Activated CD8-positive, alpha-beta T cell treated with anti-CD3 and anti-CD28 coated beads, Interleukin-2, amount 10 ng/mL, durations not matched to agents 7 days and 5 days (primary cell): ENCODE measurements at places on chromosomes 4 and X.

- DNase-seq = no peak
Measured at GRCh38 chrX:49077941-49078340, 1.7 kb downstream of the WDR45 start.

DNA sequence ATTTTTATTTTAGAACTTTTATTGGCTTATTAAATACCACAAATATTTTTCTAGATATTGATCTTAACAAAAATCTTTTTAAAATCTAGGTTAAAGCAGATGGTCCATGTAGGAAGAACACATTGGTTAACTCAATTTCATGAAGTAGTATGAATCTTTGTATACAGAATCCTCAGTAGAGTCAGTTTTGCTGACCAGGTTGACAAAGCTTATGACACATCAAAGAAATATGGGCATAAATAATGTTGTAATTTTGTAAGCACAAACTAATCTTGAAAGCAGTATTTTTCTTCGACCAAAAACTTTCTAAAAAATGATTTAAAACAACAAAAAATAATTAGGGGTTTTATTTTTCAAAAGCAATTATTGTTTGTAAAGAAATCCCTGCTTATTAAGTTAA lies 479.3 kb upstream of the PCDH10 start:
- no peak for DNase-seq

DNA sequence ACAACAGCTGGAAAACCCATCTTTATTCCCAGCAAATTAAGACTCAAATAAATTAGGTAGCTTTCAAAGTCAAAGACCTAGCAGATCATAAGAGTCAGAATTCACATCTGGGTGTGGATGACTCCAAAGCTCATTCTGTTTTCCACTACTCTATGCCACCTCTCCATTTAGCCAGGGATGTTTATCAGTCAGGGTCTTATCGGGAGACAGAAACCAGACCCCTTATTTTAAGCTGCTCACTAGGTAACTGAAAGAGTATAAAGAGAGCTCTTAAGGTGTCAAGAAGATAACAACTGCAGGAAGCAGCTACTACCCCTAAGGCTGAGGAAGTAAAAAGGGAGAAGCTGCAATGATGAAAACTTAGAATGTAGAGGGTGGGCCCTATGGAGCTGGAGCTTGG lies 333.7 kb upstream of the KLF3 start:
- no peak for DNase-seq

DNA sequence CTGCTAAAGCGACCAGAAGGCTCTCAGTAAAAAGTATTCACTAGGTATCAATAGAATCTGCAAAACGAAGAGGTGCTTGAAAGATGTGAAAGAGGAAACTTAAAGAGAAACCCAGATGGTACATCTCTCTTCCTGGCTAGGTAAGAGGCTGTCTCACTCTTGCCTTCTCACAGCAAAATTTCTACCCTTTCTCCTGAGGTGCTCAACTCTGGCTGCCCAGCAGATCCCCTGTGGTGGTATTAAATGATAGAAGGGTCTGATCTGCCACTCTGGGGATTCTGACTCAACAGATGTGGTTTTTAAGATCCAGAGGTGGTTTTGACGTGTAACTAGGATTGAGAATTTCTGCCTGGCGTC lies 14.9 kb upstream of the TSPAN5 start:
- no peak for DNase-seq

DNA sequence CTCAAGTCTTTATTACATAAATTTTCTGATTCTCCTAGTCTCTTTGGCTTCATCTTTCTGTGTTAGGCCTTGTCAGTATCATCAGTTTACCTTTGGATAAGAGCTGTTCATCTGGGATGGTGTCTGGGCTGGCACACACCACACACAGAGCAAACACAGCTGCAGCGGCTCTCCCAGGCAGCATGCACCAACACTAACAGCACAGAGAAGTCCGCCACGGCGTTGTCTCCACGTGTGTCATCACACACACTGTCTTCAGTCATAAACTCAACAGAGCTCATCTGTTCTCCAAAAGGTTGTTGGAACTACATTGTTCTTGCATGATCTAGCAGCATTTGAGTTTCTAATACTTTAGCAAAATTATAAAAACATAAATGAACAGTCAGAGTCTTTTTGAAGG lies 851.9 kb upstream of the FRG1 start:
- no peak for DNase-seq

DNA sequence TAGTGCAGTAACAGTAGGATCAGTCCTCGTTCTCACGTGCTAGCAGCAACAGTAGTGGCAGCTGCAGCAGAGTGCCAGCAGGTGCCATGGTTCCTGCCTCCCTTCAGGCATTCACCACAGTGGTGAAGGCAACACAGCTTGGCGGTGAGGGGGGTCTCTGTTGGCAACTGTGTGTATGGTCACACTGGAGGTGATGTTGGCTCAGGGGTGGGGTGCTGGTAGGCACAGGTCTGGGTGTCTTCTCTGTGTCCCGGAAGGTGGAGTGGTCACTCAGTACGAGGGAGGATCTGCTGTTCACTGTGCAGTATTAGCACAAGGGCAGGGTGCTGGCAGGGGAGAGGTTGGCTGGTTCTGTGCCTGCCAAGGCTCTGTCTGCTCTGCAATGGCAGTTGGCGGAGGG lies 671.8 kb downstream of the CCSER1 start:
- no peak for DNase-seq

DNA sequence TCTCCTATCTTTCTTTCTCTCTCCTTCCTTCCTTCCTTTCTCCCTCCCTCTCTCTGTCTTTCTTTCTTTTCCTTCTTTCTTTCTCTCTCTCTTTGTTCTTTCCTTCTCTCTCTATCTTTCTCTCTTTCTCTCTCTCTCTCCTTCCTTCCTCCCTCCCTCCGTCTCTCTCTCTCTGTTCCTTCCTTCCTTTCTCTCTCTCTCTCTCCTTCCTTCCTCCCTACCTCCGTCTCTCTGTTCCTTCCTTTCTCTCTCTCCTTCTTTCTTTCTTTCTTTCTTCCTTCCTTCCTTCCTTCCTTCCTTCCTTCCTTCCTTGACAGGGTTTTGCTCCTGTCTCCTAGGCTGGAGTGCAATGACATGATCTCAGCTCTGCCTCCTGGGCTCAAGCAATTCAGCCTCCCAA lies 24.2 kb upstream of the P2RY8 start:
- DNase-seq = no peak

- no peak for DNase-seq
Measured at GRCh38 chrX:72475952-72476668, 96.5 kb downstream of the HDAC8 start.

DNA sequence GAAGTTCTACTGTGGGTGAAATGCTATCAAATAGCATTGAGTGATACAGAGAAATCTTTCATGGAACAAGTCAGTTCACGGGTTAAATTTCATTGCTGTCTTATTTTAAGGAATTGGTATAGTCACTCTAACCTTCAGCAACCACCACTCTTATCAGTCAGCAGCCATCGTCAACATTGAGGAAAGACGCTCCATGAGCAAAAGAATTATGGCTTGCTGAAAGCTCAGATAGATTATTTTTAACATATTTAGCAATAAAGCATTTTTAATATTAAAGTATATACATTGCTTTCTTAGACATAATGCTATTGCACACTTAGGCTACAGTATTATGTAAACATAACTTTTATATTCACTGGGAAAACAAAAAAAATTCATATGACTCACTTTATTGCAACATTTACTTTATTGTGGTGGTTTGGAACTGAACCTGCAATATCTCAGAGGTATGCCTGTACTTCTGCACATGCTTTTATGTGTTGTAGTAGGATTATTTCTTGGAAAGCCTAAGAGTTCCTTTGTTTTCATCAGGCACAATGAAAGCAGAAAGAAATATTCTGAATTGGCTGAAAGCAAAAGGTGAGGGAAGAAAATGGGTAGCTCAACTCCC lies 586.7 kb downstream of the GBA3 start:
- no peak for DNase-seq

DNA sequence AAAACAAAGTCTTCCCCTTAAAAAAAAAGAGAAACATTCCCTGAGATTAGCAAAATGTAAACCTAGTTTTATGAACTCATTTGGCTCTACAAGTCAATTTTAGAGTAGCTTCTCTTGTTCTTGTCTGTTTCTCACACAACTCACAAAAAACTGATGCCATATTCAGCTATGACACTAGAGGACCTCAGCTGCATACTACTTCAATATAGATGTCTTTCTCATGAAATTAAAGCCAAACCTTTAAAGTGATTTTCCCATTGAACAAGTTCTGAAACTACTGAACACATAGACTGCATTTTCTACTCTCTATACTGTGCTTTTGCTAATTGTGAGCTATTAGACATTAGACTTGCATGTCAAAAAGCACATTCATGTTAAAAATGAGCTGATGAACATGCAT lies 49.8 kb downstream of the TBCK start:
- no peak for DNase-seq

DNA sequence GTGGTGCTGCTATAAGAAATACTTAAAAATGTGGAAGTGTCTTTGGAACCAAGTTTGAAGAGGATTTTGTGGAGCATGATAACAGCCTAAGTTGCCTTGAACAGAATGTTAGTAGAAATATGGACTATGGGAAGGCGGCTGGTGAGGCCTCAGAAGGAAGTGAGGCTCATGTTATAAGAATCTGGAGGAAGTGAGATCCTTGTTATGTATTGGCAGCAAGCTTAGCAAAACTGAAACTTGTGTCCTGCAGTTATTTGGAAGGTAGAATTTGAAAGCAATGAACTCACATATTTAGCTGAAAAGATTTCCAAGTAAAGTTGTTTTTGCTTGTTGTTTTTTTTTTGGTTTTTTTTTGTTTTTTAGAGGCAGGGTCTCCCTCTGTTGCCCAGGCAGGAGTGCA lies 13.6 kb upstream of the MED14 start:
- no peak for DNase-seq

GRCh38 chrX:30593440-30594200 lies 16.1 kb upstream of the TASL start:
- DNase-seq = peak; percentile 34

DNA sequence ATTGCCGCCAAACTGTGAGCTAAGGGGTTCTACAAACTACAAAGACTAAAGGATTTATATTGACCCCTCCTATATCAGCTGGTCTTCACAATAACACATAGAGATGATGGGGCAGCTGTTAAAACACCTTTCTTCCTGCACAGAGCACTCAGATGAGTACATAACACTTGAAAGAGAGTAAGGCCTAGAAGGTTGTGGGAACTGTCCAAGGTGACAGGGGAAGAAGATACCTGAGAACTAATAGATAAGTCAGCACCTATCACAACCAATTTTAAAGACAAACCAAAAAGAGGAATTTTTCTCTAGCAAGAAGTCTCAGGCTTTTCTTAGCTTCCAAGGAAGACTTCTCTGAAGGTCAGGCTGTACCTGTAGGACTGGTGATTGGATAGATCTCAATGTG lies 19.1 kb upstream of the CXCL6 start:
- no peak for DNase-seq

GRCh38 chr4:184907216-184907615 lies 81.4 kb upstream of the ACSL1 start:
- no peak for DNase-seq

DNA sequence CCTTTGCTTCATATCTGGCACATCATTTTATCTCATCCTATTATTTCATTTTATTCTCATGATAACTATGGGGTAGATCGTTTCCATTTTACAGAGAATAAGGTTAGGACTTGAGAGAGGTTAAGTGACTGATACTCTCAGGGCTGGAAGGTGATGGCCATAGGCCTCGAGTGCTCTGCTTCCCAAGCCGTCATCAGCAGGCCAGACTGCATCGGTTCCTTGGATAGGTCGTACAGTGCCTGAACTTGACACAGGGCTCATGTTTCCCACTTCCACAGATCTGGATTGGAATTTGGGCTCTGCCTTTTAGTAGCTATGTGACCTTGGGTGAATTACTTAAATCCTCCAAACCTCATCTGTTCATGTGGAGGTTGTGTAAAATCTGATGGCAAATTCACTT lies 81.4 kb downstream of the TMEM131L start:
- no peak for DNase-seq

DNA sequence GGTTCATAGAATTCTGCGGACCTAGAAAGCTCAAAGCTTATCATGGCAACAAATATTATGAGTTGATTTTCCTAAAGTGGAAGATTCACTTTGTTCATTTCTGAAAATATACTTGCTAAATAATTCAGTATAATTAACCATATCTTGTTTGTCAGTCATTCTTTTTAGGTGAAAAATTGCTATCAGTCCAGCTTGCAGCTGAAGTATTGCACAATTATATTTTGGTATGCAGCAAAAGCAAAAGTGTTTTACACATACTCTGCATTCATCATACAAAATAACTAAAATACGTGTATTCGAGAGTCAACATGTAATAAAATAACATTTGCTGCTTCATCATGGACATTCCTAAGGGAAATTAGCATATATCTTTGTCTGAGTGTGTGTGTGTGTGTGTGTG lies 24.8 kb downstream of the DKK2 start:
- no peak for DNase-seq
